BJ (cell line): ENCODE measurements at places on chromosomes 6 and 20. TPM values are rescaled to one million over a fixed set of nuclear protein-coding genes. Genes with fewer than 3 reads are reported as not detected.

DNA sequence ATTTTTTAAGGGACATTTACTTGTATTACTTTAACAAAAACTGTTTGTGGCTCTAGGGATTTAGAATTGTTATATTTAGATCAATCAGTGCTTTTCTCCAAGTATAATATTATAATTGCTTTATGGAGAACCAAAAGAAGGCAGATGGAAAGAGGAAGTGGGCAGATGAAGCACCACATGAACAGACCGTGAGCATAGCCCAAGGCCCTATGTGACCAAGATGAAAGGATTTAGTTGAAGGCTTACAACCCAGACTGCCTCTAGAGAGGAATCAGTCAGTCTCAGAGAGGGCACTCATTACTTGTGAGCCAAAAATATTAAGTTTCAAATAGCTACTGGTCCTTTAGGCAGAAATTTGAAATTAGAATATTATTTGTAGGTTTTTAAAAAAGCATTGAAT is 102.3 kb upstream of the IMPG1 start:
- DNase-seq: no peak

DNA sequence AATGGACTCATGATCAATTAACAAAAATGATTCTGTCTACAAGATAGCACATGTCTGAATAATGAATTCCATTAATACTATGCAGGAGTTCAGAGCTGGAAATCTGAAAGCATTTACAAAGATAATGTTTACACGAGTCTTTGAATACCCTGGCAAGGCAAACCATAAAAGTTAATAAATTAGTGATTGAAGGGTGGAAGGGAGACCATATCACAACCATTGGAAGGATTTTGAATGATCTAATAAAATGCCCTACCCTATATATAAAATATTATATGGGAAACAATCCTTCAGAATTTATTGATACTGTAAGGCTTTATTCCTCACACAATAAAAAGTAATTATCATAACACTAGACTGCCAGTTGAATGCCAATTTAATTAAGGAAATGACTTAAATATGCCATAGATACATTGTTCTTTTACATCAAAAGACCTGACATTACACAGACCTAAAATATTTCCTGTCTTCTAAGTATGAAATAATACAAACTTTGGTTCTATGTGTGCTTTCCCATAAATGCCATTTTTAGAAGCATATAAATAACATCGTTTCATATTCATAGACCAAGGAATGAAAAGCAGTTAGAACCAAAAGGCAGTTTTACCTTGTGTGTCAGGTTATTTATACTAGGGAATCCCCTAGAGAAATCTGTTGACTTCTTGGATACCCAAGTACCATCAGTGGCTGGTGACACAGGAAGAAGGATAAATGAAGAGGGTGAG is 249.2 kb upstream of the MARCKS start:
- DNase-seq: no peak

DNA sequence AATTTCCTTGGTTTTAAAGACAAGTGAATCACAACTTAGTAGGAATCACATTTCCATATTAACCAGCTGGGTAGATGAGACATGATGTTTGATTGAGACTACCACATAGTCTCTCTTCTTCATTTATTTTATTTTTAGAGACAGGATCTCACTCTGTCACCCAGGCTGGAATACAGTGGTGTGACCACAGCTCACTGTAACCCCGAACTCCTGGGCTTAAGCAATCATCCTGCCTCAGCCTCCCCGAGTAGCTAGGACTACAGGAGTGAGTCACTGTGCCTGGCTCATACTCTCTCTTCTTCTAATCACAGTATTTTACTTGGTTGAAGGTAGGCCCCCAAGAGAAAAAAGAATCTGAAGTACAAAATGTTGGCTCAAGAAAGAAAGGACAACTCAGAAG is 80.2 kb upstream of the ASF1A start:
- DNase-seq: no peak

DNA sequence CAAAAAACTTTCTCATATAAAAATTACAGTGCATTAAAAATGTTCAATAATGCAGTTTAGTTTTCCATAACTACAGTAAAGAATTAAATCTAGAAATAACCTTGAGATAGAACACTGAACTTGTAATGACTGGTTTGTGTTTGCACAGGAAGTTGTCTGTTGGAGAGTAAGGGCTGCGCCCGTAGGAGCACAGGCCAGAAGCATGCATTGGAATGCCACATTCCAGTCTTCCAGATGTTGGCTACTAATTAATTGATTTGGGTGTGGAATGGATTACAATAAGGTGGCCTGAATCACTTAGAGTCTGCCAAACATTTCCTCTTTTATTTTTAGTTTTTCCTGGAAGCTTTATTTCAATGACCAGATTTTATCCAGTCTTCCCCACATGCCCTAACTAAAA is 582.6 kb upstream of the MMS22L start:
- no peak for DNase-seq

DNA sequence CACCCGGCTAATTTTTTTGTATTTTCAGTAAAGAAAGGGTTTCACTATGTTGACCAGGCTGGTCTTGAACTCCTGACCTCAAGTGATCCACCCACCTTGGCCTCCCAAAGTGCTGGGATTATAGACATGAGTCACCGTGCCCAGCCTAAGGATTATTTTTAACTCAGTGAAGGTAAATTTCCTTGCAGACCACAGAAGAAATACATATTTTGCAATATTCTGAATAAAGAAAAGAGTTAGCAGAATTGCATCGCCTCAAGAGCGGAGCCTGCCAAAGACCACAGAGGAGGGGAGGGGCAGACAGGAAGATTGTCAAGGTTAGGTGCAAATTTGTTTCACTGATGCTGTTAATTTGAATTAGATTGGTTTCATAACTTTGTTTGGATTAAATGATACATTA is 47.4 kb downstream of the SOD2 start:
- no peak for DNase-seq

GRCh38 chr20:38520261-38520660 is 47.6 kb downstream of the RALGAPB start:
- no peak for DNase-seq

DNA sequence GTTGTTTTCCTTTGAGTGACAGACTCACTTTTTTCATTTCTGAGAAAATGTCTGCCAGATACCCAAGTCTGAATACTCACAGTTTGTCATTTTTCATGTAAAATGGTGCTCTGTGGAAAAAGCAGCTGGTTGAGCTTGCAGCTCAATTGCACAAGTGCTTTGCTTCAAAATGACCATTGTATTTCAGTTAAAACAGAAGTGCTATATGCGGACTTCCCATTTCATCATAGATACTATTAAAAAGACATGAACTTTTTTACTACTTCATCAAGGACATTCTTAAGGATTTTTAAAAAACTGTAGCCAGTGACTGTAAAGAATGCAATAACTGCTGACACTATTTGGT is 61.5 kb downstream of the KCNS1 start:
- DNase-seq: no peak

- no peak for DNase-seq
Observed at GRCh38 chr6:169810066-169810989, 58.9 kb downstream of the ERMARD start.

- no peak for DNase-seq
Observed at GRCh38 chr6:90917376-90917775, 330.5 kb upstream of the MAP3K7 start.

DNA sequence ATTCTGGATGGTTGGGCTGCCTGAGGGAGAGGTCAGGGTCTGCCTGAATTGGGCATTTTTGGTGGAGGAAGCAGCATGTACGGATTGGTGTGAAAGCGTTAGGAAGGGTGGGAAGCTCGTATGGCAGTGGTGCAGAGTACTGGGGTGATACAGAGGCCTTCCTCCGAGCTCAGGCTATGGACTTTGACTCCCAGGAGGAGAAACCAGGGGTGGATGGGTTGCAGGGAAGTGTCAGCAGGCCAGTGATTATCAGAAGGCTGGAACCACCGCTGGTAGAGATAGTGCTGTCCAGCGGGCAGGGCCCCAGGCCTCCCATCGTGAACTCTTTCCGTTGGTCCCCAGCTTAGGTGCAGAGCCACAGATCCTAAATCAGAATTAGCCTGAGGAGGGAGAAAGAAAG is 5.3 kb downstream of the WFDC5 start:
- no peak for DNase-seq

DNA sequence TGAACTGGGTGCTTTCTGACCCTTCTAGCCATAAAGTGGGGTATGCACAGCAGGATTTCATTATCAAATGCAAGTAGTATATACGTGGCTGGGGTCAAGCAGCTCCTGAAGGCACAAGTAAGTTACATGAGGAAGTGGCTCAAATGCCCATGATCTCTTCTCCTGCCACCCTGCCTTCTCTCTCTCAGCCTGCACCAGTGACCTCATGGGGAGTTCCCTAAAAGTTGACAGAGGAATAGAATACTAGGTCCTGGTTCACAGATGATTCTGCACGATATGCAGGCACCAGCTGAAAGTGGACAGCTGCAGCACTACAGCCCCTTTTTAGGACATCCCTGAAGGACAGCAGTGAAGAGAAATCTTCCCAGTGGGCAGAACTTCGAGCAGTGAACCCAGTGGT is 282.0 kb downstream of the BCKDHB start:
- no peak for DNase-seq

DNA sequence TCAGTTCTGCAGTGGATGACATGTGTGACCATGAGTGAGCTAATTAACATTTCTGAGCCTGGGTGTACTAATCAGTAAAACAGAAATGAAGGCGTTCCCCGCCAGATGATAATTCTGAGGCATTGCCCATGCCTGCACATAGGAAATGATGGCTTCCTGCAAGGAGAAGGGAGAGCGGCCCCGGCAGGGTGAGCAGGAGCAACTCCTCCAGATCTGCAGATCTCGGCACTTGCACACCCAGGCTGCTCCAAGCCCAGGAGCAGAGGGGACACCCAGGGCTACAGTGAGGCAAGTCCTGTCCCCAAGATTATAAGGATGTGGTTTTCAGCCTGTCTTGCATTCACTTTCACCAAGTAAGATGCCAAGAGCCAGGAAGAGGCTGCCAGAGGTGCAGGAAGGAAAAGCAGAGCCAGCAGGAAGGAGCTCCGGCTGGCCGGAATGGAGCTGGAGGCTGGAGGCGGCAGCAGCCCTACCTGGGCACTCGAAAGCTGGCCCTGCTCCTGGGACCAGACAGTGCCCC is 177.5 kb upstream of the CST7 start:
- no peak for DNase-seq

DNA sequence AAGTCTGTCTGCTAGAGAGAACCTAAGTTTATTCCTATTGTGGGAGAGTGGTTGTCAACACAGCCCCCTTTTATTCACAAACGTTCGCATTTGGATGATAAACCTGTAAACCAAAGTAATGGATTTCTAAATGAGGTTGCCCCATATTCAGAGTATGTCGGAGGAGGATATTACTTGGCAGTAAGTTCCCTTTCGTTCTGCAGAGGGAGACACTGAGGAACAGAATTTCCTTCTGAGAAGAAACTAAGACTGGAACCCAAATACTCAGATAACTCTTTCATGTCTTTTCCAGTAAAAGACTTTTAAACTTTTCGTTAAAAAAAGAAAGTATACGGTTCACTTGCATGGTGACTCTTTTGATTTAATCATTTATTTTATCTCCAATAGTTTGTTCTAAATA is 754.6 kb upstream of the MMS22L start:
- no peak for DNase-seq

- DNase-seq: no peak
Observed at GRCh38 chr6:40194447-40195170, 260.3 kb upstream of the MOCS1 start.

DNA sequence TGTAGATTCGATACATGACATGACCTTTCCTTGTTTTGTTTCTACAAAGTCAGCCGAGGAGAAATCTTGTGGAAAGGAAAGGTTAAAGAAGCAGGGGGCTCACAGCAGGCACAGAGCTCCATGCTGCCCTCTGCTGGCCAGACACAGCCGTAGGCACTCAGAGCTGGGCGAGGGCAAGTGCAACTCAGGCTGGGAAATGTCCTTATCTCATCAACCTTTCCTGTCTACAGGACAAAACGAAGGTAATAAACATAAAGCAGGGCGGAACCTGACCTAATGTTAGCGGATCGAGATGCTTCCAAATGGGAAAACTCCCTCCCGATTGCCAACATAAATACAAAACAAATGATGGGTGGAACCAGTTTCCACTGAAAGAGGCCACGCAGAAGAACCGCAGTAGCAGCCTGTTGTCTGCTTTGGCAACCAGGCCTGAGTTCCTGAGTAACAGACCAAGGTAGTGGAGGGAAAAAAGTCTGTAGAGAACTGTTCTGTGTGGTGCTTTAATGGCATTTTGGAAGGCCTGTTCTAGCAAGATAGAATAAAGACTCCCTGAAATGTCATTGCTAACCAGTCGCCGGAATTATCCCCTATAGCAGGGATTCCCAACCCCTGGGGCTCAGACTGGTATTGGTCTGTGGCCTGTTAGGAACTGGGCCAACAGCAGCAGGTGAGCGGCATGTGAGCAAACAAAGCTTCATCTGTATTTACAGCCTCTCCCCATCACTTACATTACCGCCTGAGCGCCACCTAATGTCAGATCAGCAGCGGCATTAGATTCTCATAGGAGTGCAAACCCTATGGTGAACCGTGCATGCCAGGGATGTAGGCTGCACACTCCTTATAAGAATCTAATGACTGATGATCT is 85.2 kb downstream of the MBOAT1 start:
- no peak for DNase-seq

GRCh38 chr6:80357674-80358073 is 251.2 kb downstream of the BCKDHB start:
- no peak for DNase-seq

DNA sequence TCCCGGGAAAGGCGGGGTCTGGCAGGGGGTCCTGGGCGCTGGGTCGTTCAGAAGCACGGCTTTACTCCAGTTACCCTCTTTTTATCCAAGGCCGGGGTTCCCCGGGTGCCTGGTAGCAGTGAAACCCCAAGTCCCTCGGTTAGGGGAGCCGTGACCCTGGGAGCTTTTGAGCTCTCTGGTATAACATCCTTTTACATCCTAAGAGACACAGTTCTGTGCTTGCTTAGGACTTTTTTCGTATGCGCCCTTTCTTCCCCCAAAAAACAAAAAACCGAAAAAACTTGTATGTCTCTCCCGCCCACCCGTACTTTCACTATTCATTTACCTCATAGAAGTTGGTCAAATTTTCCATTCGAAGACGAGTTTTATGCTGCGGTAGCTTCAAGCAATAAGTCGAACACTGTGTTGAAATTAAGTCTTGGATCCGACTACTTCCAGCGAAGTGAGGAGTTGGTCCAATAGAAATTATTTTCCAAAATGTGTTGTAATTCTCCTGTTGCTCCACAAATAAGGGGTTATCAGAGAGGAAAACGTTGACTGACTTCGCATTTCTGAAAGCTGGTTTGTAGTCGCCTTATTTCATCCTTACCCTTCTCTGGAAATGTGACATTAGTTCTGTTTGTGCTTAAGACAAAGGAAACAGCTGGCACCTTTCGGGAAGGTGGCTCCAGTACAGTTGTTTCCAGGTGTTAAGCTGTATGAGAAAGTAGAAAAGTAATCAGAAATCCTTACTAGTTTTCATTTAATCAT is 816 bp upstream of the MAN1A1 start:
- no peak for DNase-seq

- DNase-seq: no peak
Observed at GRCh38 chr6:154800338-154800737, 67.1 kb downstream of the SCAF8 start.

- DNase-seq: no peak
Observed at GRCh38 chr6:37600312-37600916, 97.3 kb downstream of the MDGA1 start.

TMC2 gene
- not detected in 2 replicates for polyA plus RNA-seq

BTN1A1 gene
- not detected in 2 replicates for polyA plus RNA-seq

DLK2 gene
- 2.1 and 4.8 TPM in 2 replicates for polyA plus RNA-seq

AKAP7 gene
- 0.63 and 1.3 TPM in 2 replicates for polyA plus RNA-seq

B3GAT2 gene
- polyA plus RNA-seq: 0.01 and 0.02 TPM in 2 replicates

C6orf58 gene
- 0.06 TPM in 1 of 2 replicates, not detected in the other for polyA plus RNA-seq

FAM209B gene
- polyA plus RNA-seq: 0.33 TPM in 1 of 2 replicates, not detected in the other
